ENCODE measurements at places on chromosomes 6 and 20.

GRCh38 chr6:110332281-110332680 is 25.9 kb downstream of the METTL24 start:
- DNase-seq, result no peak

DNA sequence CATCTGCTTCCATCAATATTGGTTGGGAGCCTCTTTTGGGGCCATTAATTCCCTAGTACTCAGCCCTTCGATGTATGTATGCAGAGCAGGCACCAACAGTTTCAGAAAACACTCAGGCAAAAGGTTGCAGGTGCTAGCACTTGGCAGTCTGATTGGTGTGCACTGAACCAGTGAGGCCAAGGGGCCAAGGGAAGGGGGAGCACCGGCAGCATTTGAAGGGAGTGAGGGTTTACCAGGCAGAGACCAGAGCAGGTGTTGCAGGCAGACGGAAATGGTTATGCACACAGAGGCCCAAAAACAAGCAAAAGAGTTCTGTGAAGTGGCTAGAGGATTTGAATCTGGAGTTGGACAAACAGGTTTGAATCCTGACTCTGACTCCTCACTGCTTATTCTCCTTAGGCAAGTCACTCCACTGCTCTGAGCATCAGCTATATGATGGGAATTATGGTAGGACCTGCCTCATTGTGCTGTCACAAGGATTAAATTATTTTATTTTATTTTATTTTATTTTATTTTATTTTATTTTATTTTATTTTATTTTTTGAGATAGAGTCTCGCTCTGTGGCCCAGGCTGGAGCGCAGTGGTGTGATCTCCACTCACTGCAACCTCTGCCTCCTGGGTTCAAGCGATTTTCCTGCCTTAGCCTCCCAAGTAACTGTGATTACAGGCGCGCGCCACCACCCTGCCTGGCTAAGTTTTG is 58.1 kb upstream of the SHLD1 start:
- DNase-seq, result no peak

DNA sequence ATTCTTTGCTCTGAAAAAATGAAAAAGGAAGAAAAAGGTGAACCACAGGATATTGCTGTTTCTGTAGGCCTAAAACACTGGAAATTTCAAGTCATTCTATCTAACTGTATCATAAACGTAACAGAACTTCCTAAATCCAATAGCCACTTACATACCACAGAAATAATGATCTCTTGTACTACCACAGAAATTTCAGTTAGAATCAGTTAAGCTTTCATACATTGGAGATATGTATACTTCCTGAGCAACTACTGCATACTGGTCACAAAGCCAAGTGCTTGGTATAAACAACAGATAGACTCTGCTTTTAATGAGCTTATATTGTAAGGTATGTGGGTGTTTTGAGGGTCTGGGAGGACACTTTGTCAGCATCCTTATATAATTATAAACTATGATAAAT is 38.6 kb downstream of the VTA1 start:
- no peak for DNase-seq

GRCh38 chr20:17969884-17970409 is 1.1 kb downstream of the MGME1 start:
- DNase-seq, result peak; percentile 21

DNA sequence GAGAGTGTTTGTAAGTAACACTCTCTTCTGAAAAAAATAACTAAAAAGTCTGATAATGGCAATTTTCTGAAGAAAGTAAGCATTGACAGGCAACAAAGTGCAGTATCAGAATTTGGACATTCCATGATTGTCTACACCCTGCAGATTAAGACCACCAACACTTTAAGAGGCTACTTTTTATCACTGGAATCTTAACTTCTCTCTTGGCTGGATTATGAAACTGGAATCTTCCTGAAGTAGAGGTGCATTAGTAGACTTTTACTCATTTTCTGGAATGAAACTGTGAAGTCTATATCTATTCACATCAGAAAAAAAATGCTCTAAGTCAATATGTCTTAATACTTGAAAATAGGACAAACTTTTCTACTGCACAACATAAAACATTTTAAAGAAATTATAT is 547.5 kb downstream of the COL12A1 start:
- DNase-seq, result no peak

DNA sequence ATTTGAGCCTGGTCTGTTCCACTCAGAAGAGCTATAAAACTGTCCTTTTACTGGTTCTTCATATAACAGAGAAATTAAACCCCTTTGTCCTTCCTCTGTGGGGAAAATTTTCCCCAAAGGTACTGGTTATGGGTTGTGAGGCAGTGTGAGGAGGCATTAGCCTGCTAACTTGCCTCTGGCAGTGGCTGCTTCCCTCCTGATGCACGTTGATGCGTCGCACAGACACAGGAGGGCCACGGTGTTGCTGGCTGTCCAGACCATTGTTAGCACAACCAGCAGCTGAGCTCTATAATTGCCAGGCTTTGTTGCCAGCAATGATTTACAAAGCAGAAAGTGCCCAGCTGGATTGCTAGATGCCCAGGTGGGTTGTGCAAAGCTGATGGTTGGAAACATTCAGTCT is 10.1 kb downstream of the AAR2 start:
- DNase-seq, result no peak

GRCh38 chr6:134830194-134830593 is 119.7 kb downstream of the ALDH8A1 start:
- no peak for DNase-seq

GRCh38 chr20:5551621-5552020 is 198.6 kb upstream of the SHLD1 start:
- DNase-seq, result no peak

DNA sequence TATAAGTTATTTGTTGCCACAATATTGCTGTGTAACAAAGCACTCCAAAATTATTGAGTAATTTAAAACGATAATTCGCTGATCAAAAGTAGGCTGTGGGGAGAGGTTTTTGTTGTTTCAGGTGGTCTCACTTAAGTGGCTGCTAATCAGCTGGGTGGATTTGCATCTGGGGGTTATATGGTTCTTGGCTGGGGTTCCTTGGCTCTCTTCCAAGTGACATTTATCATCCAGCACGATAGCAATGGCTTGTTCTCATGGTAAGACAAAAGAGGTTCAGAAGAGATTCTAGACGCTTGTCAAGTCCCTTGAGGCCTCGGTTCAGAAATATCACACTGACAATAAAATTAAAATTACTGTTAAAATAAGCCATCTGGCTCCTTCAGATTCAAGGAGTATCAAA is 1648.8 kb downstream of the GRIK2 start:
- DNase-seq, result no peak

DNA sequence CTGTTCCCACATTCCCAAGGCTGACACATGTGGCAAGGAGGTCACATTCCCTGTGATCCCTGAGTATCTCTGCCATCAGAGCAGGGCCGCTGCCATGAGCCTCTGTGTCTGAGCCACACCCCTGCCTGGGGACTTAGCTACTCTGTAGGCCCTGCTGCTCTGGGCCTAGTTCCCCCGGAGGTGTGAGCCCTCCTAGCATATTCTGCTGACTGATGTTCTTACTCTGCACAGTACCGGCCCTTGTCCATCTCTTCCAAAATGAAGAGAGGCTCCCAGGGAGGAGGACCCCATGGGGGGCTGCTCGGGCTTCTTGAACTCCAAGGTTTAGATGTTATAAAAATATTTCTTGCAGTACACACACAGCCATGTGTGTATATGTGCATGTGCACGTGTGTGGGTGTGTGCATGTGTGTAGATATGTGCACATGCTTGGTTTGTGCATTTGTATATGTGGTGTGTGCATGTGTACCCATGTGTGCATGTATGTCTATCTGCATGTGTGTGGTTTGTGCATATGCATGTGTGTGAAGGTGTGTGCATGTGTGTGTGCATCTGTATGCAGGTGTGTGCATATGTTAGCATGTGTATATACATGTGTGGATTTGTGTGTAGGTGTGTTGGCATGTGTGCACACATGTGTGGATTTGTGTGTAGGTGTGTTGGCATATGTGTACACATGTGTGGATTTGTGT is 101.2 kb downstream of the ERMARD start:
- no peak for DNase-seq

GRCh38 chr6:98047871-98048270 is 764.9 kb upstream of the MMS22L start:
- DNase-seq, result no peak

GRCh38 chr6:55617272-55617671 is 38.3 kb upstream of the HMGCLL1 start:
- DNase-seq, result no peak

DNA sequence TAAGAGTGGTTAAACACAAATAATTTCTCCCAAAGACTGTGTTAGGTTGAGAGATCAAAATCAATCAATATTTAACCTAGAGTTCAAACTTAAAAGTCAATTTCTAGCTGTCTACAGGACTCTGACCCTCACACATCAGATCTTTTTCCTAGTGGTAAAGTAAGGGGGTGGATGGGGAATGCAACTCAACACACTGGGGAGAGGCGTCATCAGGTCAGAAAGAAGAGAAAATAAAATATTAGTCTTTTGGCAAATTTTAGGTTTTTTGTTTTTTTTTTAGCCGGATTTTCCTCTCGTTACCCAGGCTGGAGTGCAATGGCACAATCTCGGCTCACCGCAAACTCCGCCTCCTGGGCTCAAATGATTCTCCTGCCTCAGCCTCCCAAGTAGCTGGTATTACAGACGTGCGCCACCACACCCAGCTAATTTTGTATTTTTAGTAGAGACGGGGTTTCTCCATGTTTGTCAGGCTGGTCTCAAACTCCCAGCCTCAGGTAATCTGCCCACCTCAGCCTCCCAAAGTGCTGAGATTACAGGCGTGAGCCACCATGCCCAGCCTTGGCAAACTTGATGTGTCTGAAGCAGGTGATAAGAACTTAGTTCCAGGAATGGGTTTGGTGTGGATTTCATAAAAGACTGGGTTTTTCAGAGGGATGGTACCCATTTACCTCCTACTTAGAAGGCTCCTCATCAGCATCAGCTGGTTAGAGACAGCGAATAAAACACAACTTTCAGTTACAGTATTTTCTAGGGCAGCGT is 65.9 kb downstream of the MKKS start:
- no peak for DNase-seq

DNA sequence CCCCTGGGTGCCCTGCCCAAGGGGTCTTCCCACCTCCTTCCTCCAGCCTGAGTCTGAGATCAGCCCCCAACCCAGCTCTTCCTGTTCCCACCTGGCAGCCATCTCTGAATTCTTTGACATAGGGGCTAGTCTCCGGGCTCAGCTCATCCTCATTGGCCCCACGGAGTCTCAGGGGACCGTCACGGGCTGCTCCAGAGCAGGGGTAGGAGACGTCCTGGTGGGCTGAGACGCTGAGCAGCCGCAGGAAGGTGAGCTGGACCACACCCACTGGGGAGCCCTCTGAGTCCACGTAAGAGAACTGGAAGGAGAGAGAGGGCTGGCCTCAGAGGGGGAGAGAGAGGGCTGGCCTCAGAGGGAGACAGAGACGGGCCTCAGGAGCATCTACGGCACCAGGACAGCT is 28.1 kb downstream of the COL11A2 start:
- no peak for DNase-seq

GRCh38 chr6:134172706-134173365 is 120.4 kb upstream of the SLC2A12 start:
- DNase-seq, result no peak

DNA sequence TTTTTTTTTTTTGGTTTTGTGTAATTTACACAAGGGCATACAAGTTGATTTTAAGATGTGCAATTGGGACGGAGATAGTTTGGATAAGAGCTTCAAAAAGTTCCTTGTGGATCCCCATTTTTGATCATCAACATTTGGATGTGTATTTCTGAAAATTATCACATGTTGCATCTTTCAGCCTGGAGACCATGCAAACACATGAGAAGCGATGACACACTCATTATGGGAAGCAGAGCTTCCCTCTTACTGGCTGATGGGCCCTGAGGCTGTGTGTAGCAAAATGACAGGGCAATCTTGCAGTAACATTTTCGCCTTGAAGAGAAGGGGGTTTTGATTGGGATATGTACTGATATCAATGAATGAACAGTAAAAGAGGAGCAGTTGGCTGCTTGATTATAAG is 22.0 kb upstream of the RIPK1 start:
- DNase-seq, result no peak

GRCh38 chr6:21914121-21914973 is 320.8 kb downstream of the SOX4 start:
- DNase-seq, result no peak

- no peak for DNase-seq
These were observed 15.7 kb upstream of the IGF2R start for GRCh38 chr6:159953091-159953601.

DNA sequence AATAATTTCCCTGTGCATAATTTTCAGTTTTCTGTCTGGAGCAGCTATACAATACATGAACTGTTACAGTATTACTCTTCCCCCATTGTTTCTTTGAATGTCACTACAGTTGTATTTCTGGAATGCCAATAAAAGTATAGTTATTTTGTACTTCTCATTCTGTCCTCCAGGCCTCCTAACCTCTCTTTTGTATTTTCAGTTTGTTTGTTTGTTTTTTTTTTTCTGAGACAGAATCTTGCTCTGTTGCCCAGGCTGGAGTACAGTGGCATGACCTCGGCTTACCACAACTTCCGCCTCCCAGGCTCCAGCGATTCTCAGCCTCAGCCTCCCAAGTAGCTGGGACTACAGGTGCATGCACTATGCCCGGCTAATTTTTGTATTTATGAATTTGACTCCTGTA is 16.8 kb upstream of the ARID1B start:
- DNase-seq, result no peak

DNA sequence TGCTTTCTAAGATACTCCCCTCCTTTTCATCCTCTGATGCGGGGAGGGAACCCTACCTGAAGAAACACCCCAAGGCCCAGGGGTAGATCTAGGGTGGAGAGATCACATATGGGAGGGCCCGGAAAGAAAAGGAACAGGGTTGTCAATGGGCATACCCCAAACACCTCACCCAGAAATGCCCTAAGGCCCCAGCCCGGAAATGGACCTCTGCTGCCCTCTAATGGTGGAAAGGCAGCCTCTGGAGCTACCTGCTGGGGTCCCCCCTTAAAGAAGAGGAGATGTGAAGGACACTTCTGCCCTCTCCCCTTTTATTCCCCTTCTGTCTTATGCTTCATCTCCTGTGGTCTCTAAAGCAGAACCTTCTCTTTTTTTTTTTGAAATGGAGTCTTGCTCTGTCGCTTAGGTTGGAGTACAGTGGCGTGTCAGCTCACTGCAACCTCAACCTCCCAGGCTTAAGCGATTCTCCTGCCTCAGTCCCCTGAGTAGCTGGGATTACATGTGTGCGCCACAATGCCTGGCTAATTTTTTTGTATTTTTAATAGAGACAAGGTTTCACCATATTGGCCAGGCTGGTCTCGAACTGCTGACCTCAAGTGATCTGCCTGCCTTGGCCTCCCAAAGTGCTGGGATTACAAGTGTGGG is 458 bp upstream of the ARMC12 start:
- DNase-seq, result peak; percentile 76

- no peak for DNase-seq
These were observed 2.2 kb downstream of the TBC1D20 start for GRCh38 chr20:460180-460579.

GRCh38 chr6:83359638-83360037 is 71.2 kb downstream of the ME1 start:
- DNase-seq, result no peak
